IMR-90 (cell line): ENCODE measurements at places on chromosomes 5 and 9. TPM values are rescaled to one million over a fixed set of nuclear protein-coding genes. Genes with fewer than 3 reads are reported as not detected.
A peak's percentile ranks its signal among the peaks of the same experiment; 100 is the strongest.

MED27 gene
- total RNA-seq, result 51.9 and 63.4 TPM in 2 replicates

TTF1 gene
- 6.5 and 11.1 TPM in 2 replicates for total RNA-seq

CA9 gene
- total RNA-seq, result 0.54 and 0.56 TPM in 2 replicates

FOXD4L5 gene
- total RNA-seq, result under 0.01 TPM in 1 of 2 replicates, not detected in the other

ADAMTS12 gene
- total RNA-seq, result 49.2 and 51.3 TPM in 2 replicates

TLX3 gene
- not detected in 2 replicates for total RNA-seq

PRDM9 gene
- total RNA-seq, result not detected in 2 replicates

CDKN2AIPNL gene
- total RNA-seq, result 18.1 and 27.5 TPM in 2 replicates

ANKRD34B gene
- not detected in 2 replicates for total RNA-seq

DNA sequence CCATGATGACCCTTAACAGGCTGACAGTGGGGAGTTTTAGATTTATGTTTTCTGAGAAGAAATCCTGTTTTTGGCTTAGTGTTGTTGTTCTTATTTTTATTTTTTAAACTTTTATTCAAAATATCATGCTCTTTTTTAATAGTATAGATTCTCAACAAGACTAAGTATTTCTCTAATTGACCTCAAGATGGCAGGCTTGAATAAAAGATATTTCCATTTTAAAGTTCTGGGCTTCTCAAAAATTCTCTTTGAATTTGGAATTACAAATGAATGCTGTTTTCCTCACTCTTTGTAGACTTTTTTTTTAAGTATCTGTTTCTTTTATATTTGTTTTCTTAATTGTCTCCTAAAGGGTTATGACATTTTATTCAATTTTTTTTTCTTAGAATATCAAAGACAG, 50.0 kb upstream of the SH3GL2 start:
- peak; percentile 10 for DNase-seq

GRCh38 chr5:179763215-179763945, 30.4 kb upstream of the LTC4S start:
- DNase-seq, result peak; percentile 91

DNA sequence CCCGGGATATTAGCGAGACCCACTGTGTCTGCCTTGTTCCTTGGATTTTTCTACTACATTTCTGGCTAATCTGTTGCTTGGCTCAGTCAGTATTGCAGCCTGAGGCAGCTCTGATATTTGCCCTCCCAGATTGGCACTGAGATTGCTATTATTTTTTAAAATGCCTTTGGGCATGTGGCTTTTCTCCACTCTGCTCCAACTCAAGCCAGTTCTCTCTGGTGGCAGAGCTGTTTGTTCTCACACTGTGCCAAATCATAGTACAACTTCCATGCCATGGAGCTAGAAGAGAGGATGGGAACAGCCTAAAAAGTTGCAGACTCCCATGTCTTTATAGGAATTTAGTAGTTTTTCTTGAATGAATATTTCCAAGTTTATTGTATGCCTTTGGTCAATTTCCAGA, 155.9 kb upstream of the ATP10B start:
- DNase-seq, result no peak

GRCh38 chr5:107063511-107063910, 607.2 kb downstream of the EFNA5 start:
- peak; percentile 10 for DNase-seq

GRCh38 chr9:132230605-132231004, 68.7 kb downstream of the NTNG2 start:
- no peak for DNase-seq

- DNase-seq, result no peak
Observed at GRCh38 chr5:137856916-137857862, 10.5 kb upstream of the MYOT start.

GRCh38 chr9:29006628-29007027, 1433.3 kb upstream of the C9orf72 start:
- DNase-seq, result no peak

DNA sequence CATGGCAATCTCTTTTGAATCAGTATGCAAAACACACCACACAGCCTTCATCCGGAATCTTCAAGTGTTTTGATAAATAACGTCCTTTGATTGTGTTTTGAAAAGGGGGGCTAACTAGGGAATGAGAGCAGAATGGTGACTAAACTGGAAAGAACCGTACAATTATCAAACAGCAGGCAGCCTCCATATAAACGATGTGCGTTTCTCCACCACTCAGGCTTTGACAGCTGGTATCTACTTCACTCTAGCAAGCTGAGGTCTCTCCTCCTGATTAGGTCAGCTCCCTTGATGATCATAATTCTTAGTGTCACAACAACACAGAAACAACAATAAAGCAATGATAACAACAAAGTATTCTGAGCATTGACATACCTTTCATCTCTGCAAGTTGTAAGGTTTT, 465.9 kb downstream of the TUSC1 start:
- no peak for DNase-seq

- DNase-seq, result peak; percentile 53
Observed at GRCh38 chr9:115254287-115255180, 136.6 kb upstream of the TNC start.

- no peak for DNase-seq
Observed at GRCh38 chr9:114916481-114916880, 13.9 kb downstream of the TNFSF8 start.

GRCh38 chr5:141512390-141512910, 23.6 kb downstream of the PCDHGC5 start:
- peak; percentile 54 for DNase-seq

GRCh38 chr9:27041746-27042145, 36.3 kb upstream of the LRRC19 start:
- DNase-seq, result no peak

- DNase-seq, result no peak
Observed at GRCh38 chr5:129172580-129172979, 78.0 kb downstream of the ISOC1 start.

- DNase-seq, result no peak
Observed at GRCh38 chr9:20987521-20987920, 43.9 kb downstream of the HACD4 start.

- no peak for DNase-seq
Observed at GRCh38 chr5:117357886-117358285, 783.3 kb upstream of the SEMA6A start.

DNA sequence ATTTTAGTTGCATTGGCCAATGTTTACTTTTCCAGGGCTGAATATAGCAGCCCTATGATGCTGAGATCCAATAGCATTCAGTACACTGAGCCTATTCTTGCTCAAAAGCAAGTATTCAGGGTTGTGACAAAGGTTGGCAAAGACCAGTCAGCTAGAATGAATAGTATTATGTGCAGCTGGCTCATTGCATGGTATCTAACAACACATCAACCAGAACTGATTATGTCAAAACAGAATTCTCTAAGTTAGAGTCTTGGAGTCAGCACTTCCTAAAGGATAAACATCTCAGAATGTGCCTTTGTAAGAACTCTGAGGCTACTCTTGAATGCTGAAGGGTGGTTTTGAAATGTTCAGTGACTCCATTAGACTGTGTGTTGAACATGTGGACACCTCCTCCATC, 774.5 kb upstream of the RGMB start:
- DNase-seq, result peak; percentile 47

- no peak for DNase-seq
Observed at GRCh38 chr5:3466392-3466791, 129.2 kb upstream of the IRX1 start.

GRCh38 chr5:138990986-138991590, 116.0 kb upstream of the LRRTM2 start:
- no peak for DNase-seq

DNA sequence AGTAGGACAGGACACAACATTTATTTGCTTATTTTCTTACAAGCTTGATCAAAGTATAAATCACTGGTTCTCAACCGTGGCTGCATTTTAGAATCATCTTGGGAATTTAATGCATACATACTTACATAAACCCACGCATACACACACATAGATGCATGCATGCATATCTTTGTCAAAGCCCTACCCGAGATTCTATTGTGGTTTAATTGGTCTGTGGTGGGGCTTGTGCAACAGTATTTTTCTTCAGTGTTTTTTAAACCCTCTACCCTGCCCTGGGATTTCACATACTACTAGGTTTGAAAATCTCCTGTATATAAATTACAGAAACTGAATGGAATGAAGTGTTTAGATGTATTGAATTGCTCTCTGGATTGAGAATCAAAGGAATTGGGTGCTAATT, 1166.2 kb downstream of the MAT2B start:
- DNase-seq, result peak; percentile 0

DNA sequence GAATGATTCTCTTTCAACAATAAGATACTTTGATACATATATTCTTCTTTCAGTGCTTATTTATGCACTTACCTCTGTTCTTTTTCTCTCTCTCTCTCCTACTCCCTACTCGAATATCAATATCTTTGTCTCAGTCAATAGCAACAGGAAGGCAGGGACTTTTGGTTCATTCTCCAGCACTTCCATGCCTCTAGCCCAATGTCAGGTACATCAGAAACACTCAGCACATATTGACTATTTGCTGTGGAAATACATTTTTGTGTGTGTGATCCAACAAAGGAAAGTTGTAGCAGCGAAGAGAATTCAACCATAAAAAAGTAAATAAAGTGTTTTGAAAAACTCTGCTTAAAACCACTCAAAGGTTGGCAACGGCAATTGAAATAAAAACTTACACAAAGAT, 12.6 kb downstream of the DIRAS2 start:
- DNase-seq, result no peak

GRCh38 chr9:36470643-36471290, 70.7 kb upstream of the RNF38 start:
- peak; percentile 71 for DNase-seq

DNA sequence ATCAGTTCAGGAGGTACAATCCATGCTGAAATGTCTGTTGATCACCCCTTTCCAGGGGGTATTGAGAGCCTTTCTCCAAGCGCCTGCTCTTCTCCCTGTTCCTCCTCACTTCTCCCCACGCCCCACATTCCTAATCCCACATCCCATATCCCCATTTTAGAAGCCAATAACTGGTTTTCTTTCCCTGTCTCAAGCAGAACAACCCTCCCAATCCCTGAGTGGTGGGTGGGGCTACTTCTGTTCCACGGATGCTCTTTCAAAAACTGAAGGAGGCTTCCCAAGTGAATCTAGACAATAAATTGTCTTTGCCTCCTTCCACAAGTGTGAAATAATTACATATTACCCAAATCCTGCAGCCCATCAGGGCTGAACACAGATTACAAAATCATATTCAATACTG, 77.0 kb upstream of the SEMA6A start:
- no peak for DNase-seq

DNA sequence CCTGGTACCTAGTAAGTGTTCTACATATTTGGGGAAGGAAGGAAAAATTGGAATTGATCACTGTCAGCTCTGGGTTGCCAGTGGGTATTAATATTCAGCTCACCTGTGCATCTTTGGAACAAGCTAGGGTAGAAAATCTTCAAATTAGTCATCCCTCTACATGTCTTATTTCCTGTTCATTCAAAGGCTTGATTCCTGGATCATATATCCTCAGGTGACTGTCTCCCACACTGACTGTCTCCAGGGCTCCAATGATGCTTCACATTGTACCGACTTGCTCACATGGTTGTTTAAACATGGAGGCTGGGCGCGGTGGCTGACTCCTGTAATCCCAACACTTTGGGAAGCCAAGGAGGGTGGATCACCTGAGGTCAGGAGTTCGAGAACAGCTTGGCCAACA, 11.6 kb upstream of the SUSD1 start:
- DNase-seq, result no peak

- DNase-seq, result no peak
Observed at GRCh38 chr9:89554307-89555035, 50.3 kb upstream of the GADD45G start.

DNA sequence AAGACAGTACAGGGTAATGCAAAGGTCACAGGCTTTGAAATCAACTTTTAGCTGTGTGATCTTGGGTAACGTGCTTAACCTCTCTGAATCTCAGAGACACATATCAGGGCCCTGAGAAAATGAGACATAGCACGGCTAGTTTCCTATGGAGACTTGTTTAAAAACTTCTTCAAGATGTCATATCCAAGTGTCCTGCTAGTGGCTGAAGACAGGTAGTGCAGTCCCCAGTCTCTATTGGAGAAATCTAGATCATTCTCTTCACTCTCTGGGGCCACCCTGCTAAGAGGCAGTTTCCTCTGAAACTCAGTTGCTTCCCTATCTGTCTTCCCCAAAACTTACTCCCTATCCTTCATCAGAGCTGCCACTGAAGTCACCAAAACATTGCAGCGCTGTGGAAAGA, 30.3 kb upstream of the GRXCR2 start:
- no peak for DNase-seq

DNA sequence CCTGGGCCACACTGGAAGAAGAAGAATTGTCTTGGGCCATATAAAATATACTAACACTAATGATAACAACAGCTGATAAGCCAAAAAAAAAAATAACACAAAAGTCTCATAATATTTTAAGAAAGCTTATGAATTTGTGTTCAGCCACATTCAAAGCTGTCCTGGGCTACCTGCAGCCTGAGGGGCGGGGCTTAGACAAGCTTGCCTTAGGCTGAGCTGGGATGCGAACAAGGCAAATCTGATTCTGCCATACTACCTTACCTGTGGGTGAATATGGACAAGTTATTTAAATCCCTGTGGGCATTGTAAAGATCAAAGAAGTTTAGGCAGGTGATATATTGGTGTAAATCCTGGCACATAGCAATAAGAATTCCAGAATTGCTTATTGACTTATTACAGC, 212.3 kb upstream of the ATP10B start:
- no peak for DNase-seq

- DNase-seq, result no peak
Observed at GRCh38 chr9:128020692-128021091, 39.9 kb upstream of the EEIG1 start.

- DNase-seq, result no peak
Observed at GRCh38 chr9:471320-471719, 256.7 kb downstream of the DOCK8 start.

- DNase-seq, result no peak
Observed at GRCh38 chr9:34862043-34862442, 96.0 kb upstream of the PHF24 start.

DNA sequence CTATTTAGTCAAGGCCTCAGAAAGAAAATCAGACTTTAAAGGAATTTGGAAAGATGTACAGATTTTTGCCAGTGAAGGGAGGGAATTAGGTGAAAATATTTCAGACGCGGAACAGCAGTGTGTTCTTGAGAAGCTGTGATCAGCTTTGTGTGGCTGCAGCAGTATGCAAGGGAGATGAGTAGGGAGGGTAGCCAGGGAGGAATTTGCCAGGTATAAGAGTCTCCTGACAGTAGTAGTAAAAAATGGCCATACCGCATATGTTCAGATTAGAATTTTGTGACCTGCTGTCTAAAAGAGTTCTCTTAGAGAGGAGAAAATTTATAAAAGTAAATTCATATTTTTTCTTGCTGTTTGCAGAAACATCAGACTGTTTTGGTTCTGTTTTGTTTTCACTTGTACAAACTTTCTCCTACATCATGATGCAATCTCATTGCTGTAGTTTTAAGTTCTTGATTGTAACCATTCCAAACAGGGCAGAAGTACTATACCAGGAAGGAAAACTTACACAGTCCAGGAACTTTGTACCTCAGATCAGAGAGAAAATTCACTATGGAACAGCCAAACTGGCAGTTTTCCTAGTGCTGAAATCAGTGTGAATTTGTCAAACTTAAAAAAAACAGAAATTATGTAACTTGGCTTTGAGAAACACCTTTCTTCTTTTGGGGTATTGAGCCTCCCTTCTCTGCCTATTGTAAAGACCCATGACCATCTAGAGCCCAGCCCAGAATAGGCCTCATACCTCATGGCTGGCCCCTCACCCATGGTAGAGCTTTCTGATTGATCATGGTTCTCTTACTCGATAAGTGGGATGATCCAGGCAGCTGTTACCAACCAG, 78.4 kb upstream of the NR3C1 start:
- DNase-seq, result no peak
